Activated CD4-positive, alpha-beta T cell treated with anti-CD3 and anti-CD28 coated beads, Interleukin-2, Interleukin-6, amounts not matched to agents 100 ng/mL and 50 ng/mL, durations not matched to agents 16 hours and 8 hours (primary cell): ENCODE measurements at places on chromosomes 13 and 19.

GRCh38 chr13:48383384-48383783 is 29.5 kb downstream of the LPAR6 start:
- DNase-seq: no peak

- no peak for DNase-seq
Measured at GRCh38 chr19:47891622-47891922, 5.5 kb upstream of the SULT2A1 start.

GRCh38 chr13:112358156-112358555 is 18.0 kb upstream of the SPACA7 start:
- no peak for DNase-seq

GRCh38 chr13:29591310-29591709 is 4.2 kb downstream of the SLC7A1 start:
- DNase-seq: no peak

DNA sequence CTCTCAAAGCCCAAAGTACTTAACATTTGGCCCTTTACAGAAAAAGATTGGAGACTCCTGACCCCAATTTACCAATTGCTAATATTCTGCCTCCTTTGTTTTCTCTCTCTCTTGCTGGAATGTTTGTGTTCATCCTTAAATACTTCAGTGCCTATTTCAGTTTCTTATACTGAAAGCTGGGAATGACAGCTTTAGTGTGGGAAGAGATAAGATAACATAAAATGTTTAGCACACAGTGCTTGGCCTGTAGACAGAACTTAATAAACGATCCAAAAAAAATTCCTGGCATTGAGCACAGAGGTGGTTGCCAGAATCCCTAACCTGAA is 3.0 kb upstream of the PLEKHF1 start:
- no peak for DNase-seq

DNA sequence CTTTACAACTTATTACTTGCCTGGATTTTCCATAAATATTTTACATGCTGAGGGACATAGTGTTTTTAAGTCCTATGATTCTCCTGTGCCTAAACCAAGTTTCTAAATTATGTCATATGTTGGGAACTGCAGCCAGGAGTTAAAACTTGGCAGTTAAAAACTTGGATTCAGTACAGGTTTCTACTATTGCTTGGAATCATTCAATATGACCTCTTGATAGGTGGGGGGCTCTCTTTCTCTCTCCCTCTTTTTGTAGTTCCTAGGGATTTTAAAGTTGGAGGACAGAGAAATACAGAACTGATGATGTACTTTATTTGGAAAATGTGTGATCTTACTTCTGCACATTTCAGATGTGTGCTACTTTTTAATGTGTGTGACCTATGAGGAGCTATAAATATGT is 4.7 kb downstream of the CSNK1A1L start:
- DNase-seq: no peak

- DNase-seq: peak; percentile 63
Measured at GRCh38 chr19:4910594-4911281, 1.4 kb downstream of the UHRF1 start.
